ENCODE measurements at places on chromosomes 6 and 20.

DNA sequence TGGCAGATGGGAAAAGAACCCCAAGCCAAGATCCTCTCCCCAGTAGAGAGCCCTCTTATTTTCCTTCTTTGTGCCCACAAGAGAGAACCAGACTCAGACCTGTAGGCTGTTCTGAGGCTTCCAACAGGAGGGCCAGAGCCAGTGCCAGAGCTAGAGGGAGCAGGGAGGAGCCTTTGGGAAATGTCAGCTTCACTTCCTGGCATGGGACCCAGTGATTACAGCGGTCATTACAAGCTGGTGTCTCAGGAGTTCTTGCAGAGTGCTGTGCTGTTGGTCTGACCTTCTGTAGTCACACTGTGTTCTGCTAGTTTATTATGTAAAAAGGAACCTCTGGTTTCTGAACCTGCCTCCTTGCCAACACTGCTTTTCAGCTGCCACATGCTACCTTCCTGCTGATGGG lies 38.9 kb downstream of the STK35 start:
- DNase-seq = no peak

DNA sequence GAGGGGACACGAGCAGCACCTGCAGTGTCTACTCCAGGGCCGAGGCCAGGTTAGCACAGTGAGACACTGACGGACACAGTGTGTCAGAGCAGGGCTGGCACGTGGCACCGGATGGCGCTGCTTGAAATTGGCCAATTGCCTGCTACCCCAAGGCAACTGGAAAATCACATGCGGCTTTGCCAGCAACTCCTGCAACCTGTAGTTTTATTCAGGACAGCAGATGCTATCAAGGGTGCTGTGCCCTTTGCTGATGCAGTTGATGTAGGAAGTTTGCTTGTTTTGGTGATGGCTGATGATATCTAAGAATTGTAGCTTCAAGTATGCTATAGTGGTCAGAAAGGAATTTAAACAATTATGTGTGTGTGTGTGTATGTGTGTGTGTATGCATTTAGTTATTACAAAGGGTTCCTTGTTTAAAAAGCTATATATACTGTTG lies 25.9 kb downstream of the RIN2 start:
- no peak for DNase-seq

GRCh38 chr6:89555806-89556205 lies 82.7 kb downstream of the LYRM2 start:
- DNase-seq = no peak

- DNase-seq = no peak
Observed at GRCh38 chr6:155964544-155964943, 508.9 kb upstream of the NOX3 start.

DNA sequence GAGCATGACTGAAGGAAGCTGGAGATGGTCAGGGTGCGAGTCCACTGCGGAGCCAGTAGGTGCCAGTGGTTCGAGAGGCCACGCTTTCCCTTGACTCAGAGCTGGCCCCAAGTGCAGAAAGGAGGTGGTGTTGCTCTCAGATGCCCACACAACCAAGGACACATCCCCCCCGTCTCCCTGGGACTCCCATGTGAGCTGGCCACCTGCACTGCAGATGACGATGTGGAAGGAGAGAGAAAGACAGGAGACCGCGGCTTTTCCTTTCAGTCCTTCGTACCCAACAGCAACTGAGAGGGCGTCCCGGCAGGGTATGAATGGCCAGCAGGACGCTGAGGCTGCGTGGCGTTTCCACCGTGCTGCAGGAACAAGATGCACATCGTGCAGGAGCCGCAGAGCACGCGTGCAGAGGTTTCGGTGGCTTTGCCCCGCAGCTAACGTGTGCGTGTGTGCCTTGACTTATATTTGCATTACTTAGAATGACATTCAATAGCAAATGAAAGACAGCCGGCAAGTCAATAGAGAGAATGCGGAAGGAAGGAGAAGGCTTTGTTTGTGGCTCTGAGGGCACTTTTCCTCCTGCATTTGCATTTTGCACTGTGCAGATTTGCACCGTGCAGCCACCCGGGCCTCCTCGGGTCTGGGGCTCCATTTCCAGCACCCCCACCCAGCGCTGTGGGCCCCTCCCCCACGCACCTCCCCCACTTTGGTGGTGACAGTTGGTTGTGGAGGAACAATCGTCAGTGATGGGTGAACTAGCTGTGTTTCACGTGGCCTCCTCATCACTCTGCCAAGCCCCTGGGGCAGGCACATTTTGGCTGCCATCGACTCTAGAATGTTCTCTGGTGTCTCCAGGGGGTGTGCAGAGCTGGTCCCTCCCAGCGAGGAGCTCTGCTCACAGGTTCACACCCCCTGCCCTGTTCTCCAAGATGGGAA lies 26.4 kb upstream of the BHLHE23 start:
- no peak for DNase-seq

DNA sequence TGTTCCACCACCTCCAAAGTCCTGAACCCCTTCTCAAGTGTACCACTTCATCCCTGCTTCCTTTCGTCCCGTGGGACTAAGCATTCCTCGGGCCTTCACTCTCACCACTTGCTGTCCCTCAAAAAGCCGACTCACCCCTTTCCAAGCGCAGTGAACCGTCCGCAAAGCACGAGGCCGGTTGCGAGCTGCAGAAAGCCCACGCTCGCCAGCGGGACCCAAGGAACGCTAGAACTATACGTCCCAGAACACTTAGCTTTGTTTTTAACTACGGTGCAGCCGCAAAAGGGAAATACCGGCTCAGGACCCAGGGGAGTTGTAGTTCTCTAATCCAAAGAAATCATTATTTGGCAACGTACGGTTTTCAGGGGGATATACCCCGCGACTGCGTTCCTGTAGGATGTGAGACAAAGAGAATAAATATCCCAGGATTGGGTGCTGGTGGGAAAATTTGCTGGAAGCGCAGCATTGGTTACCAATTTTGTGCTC lies 416 bp upstream of the POLR1H start:
- no peak for DNase-seq

Measured in esophagus squamous epithelium (tissue), 5 donors.